ENCODE measurements at places on chromosomes 4 and X.
A peak's percentile ranks its signal among the peaks of the same experiment; 100 is the strongest.

- DNase-seq: no peak
These were observed 22.4 kb upstream of the ADAD1 start for GRCh38 chr4:122356317-122356808.

GRCh38 chr4:107853444-107854355 is 29.0 kb downstream of the SGMS2 start:
- DNase-seq: no peak

DNA sequence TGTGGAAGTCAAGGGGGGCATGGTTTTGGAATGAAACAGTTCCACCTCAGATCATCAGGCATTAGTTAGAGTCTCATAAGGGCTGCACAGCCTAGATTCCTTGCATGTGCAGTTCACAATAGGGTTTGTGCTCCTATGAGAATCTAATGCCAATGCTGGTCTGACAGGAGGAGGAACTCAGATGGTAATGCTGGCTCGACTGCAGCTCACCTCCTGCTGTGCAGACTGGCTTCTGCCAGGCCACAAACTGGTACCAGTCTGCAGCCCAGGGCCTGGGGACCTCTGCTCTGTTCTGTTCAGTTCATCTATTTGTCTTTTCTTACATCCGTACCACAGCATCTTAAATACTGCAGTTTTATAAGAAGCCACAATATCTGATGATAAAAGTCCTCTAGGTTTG is 12.2 kb upstream of the MSL3 start:
- DNase-seq: no peak

DNA sequence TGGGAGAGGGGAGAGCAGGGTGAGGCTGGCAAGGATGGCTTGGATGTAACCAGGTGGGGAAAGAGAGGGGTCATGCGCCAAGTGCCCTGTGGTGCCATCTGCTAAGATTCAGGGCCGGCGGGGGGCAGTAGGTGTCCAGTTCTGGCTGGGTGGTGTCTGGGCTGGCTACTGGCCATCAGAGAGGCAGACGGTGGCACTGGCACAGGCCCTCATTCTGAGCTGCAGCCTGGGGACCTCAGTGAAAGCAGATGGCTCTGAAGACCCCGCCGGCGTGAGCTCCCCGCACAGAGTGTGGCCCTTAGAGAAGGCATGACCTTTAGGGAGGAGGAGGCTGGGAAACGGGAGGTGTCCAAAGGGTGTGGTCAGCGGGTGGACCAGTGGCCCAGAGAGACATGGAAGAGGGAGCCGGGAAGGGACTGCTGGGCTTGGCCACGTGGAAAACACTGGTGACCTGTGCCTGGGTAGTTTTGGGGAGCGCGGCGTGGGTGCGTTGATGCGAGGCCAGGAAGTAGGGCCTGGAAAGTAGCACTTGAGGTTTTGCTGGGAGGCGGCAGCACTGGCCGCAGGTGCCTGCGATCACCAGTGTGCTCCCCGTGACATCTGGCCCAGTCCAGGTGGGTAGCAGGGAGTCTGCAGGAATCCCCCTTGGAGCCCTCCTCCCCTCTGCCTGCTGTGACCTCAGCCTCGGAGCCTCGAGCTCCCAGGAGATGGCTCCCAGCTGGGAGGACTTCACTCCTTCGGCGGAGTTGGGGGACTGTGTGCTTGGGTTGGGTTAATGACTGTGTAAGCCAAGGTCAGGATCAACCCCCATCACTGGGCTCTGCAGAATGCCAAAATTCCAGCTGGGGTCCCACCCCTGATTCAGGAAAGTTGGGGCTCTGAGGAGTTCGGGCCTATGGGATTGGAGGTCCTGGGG is 9.3 kb upstream of the SH3TC1 start:
- DNase-seq: no peak

DNA sequence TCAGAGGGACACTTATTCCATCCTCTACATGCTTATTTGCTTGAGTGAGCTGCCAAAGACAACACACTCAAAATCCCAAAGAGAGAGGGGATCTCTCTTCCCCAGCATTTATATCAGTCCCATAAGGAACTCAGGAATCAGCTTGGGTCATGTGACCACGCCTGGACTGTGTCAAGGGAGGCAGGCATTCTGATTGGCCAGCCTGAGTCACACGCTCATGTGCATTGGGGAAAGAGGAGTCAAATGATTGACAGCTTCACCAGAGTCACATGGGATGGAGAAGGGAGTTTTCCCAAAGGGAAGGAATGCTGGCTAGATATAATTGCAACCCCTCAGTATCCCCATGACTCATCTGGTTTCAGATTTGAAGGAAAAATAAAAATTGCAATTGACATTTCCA is 49.0 kb downstream of the RWDD4 start:
- DNase-seq: no peak

GRCh38 chrX:148500423-148501385 is at the start of gene AFF2:
TSS of gene AFF2 (plus strand) at chrX:148500617. CDS start at chrX:148501098, 481 bp downstream.
- peak; percentile 3 for DNase-seq

- no peak for DNase-seq
These were observed 90.6 kb downstream of the BMPR1B start for GRCh38 chr4:94848326-94848725.

Measured in effector memory CD4-positive, alpha-beta T cell (primary cell).